Epithelial cell of proximal tubule (primary cell): ENCODE measurements at places on chromosomes 7 and 10. TPM values are rescaled to one million over a fixed set of nuclear protein-coding genes. Genes with fewer than 3 reads are reported as not detected.

- DNase-seq = no peak
These were observed 275.7 kb upstream of the LRGUK start for GRCh38 chr7:133851411-133851810.

- DNase-seq = no peak
These were observed 947.0 kb downstream of the REEP3 start for GRCh38 chr10:64468219-64468618.

DNA sequence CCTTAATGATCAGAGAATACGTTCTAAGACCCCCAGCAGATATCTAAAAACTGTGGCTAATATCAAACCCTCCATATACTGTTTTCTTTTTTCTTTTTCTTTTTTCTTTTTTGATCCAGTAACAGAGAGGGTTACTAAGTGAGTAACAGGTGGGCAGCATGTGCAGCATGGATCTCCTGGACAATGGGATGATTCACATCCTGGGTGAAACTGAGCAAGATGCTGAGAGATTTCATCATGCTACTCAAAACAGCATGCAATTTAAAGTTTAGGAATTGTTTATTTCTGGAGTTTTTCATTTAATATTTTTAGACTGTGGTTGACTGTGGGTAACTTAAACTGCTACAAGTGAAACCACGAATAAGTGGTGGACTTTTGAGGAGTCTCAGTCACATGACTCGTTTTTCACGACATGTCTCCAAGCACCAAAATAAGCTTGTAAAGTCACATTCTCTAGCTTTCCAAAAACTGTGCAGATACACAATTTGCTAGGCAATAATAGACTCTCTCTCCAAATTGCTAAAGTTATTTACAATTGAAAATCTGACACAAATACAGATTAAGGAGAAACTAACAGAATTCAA is 716.2 kb downstream of the NXPH1 start:
- peak; percentile 2 for DNase-seq

PNLIPRP3 gene
- not detected in 2 replicates for total RNA-seq

CCM2 gene
- 49.2 and 60.1 TPM in 2 replicates for total RNA-seq

DNA sequence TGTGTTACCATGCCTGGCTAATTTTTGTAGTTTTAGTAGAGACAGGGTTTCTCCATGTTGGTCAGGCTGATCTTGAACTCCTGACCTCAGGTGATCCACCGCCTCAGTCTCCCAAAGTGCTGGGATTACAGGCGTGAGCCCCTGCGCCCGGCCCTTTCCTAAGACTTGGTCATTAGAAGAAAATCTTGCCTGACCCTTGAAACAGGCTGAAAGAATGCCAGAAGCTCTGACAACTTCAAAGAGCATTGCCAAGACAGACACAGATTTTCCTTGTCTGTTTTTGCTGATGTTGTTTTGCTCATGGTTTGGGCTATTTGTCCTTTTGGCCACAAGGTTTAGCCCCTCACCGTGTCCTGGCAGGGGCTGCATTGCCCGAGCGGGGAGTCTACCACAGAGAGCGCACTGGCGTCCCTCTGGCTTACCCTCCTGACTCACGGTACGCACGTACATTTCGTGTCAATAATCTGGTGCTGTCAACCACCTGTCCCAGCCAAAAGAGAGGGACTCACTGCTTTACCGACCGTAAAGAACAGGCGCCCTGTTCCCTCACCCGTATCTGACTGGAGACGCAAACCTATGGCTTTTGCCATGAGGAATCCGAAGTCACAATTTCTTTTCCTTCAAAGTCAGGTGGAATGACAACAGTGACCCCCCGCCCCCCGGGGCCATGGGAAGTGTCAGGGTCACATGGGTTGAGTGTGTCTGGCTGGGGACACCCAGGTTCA is 10.1 kb upstream of the INPP5A start:
- no peak for DNase-seq

AMPH gene
- total RNA-seq = 0.06 and 0.07 TPM in 2 replicates

GRCh38 chr7:30596014-30596641 is 1.4 kb downstream of the GARS1 start:
- no peak for DNase-seq

WNT16 gene
- 0.22 TPM in 1 of 2 replicates, not detected in the other for total RNA-seq

DNA sequence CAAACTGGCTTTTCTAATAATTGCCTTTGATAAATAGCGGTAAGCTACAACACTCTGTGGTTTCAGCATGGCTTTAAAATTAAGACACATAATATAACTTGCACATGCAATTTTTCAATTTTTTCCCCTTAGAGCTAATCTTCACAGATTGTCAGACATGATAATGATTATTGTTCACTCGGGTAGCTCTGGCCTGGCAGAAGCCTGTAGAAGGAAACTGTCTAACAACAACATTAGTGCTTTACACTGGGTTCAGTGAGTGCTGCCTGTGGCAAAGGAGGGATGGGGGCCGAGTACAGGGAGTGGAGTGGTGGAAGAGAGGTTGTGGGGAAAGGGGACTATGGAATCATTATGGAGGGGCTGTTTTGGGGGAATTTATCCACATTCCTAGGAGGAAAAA is 67.2 kb upstream of the AUTS2 start:
- no peak for DNase-seq
